ENCODE measurements at places on chromosomes 4 and X.

- DNase-seq: no peak
Observed at GRCh38 chr4:5192678-5193077, 141.4 kb downstream of the STK32B start.

- DNase-seq: no peak
Observed at GRCh38 chr4:136505020-136505419, 1027.3 kb downstream of the PCDH18 start.

DNA sequence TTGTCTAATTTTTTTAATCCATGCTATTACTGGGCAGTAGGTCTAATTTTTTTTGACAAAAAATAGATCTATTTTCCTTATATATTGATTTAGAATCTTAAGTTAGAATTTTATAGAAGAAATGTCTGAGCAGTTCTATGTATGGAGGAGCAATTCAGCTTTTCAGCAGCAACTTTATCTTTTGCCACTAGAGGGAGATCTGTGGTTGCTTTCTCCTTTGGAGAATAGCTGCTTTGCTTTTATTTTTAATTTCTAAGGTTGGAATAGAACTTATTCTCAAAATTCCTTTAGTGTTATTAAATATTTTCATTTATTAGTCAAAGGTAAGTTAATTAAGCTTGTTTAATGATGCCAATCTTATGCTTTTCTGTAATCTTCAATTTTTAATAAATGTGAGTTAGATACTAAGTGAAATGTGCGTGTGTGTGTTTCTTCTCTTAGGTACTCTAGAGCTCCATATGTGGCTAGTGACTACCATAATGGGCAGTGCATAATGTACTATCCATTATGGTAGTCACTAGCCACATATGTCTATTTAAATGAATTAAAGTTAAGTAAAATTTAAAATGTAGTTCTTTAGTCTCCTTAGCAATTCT lies 29.3 kb downstream of the FAM199X start:
- peak; percentile 1 for DNase-seq

DNA sequence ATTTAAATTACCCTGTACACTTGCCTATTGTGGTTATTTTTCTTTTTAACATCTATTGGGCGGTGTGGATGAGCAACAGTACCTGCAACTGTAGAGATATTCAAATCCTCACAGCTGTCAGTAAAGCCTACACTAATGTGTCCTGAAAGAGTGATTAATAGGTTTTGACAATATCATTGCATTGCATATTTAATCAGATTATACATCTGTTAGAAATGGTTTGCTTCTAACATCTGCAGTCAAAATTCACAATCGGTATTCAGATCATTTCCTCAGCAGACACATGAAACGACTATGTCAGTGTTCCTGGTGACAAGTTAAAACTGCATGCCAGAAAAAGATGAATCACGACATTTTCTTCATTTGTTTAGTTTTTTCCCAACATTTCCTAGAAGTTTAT lies 254.6 kb upstream of the EPHA5 start:
- DNase-seq: no peak

GRCh38 chr4:20393486-20394100 lies 141.9 kb downstream of the SLIT2 start:
- DNase-seq: no peak

GRCh38 chrX:4754878-4755604 lies 1041.6 kb upstream of the PRKX start:
- no peak for DNase-seq

GRCh38 chrX:14095702-14096101 lies 66.0 kb upstream of the GEMIN8 start:
- DNase-seq: peak; percentile 39

GRCh38 chr4:110518889-110519490 lies 43.0 kb downstream of the ENPEP start:
- no peak for DNase-seq

DNA sequence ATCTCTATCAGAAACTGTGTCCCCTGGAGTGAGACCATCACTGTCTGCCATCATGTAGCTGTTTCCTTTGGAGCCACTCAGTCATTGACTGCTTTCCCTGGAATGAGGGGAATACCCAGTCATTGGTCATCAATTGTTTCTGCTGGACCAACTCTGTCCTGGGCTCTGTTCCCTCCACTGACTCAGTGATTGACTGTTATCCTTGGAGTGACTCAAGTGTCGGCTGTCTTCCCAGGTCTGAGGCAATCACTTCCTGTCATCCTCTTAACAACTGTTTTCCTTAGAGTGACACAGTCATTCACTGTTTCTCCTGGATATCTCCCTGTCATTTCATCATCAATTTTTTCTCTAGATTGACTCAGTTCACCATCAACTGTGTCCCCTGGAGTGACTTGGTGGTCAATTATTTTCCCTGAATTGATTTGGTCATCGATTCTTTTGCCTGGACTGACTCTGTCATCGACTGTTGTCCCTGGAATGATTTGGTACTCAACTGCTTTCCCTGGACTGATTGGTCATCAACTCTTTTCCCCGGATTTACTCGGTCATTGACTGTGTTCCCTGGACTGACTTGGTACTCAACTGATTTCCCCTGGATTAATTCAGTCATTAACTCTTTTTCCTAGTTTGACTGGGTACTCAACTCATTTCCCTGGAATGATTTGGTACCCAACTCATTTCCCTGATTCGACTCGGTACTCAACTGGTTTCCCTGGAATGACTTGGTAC lies 327.9 kb upstream of the VCX start:
- no peak for DNase-seq

DNA sequence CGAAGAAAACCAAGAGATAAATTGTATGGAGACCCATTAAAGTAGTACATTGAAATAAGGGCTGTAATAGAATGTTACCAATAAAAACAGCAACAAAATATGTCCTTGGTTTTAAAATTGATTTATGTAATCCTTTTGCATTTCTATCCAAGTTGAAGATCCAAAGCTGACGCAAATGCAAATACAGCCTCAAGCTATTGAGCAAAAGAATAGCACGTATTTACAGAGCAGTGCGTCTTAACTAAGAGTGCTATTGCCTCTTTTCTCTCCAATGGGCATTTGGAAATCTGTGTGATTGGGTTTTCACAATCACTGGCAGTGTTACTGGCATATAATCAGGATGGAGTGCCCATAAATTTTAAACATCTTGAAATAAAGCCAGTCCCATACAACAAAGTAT lies 417.4 kb downstream of the TLL1 start:
- no peak for DNase-seq

GRCh38 chrX:107831071-107831730 lies 5.5 kb downstream of the MID2 start:
- no peak for DNase-seq

- DNase-seq: no peak
Observed at GRCh38 chr4:4602468-4602867, 60.6 kb upstream of the STX18 start.

DNA sequence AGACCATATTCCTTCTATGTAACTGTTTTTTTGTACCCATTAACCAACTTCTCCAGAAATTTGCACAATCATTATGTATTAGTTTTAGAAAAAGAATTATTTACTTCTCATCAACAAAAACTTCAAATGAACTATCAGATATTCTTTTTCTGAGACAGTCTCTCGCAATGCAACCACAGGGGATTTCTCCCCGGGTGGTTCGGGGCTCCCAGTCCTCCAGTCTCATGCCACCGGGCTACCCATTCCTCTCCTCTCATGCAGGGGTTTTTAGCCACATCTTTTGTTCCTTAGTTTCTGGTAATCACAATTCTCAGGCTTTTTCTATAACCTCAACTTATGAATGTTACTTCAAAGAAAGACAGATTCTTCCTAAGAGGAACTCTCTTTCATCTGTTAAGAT lies 46.6 kb upstream of the CLNK start:
- no peak for DNase-seq

DNA sequence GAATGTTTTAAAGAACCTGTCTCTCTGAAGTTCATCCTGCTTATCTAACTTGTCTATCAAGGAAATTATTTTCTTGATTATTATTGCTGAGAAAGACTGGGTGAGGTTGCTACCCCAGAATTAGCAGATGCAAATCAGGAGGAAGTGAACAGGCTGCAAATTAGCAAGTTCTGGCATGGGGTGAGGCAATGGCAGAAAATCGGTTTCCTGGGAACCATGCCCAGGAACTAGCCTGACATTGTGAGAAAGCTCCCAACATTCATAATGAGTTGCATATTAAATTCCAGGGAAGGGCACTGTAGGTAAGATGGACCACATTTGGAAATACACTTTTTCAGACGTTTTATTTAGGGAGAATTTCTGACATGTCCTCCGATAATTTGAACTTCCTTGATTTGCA lies 11.6 kb downstream of the ARSF start:
- no peak for DNase-seq

GRCh38 chr4:27807207-27807606 lies 946.6 kb downstream of the STIM2 start:
- DNase-seq: no peak

All from large intestine (tissue), 12 donors.